ENCODE measurements at places on chromosomes 6 and 20.

- H3K36me3 ChIP-seq, result no peaks in the 10 kb centered on the region
- no peaks in the 10 kb centered on the region for H3K4me1 ChIP-seq
- no peaks in the 10 kb centered on the region for H3K27me3 ChIP-seq
- no peak overlapping the region for H3K4me3 ChIP-seq
Measured at GRCh38 chr20:15900443-15900842, 672.8 kb downstream of the KIF16B start.

DNA sequence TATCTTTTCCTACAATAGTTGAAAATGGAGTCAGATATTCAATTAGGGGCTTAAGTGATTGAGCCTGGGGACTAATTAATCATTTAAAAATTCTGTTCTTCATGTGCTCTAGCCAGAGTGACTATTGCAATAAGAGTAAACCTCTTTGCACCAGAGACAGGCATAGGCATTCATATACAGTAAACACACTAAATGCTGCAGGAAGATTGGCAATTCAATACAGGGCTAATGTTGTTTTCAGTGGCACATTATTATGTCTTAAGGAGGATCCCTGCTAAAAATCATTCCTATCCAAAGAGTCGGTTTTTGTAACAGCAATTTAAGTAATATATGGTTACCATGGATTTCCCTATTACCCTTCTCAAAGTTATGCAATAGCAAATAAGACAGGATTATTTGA is 1.2 kb downstream of the PDE7B start:
- no peaks in the 10 kb centered on the region for H3K36me3 ChIP-seq
- no peak for DNase-seq
- H3K27ac ChIP-seq, result no peak overlapping the region
- no peaks in the 10 kb centered on the region for H3K4me1 ChIP-seq
- H3K4me3 ChIP-seq, result no peak overlapping the region
- H3K27me3 ChIP-seq, result no peaks in the 10 kb centered on the region

- no peaks in the 10 kb centered on the region for H3K27me3 ChIP-seq
- H3K36me3 ChIP-seq, result no peaks in the 10 kb centered on the region
- no peak for DNase-seq
- H3K27ac ChIP-seq, result peak overlapping the region; percentile 22
Measured at GRCh38 chr6:73558624-73559398, 38.0 kb upstream of the EEF1A1 start.

GRCh38 chr6:69391106-69391505 is 405.7 kb downstream of the LMBRD1 start:
- H3K4me3 ChIP-seq, result no peak overlapping the region
- H3K4me1 ChIP-seq, result no peaks in the 10 kb centered on the region
- H3K27ac ChIP-seq, result no peak overlapping the region

GRCh38 chr6:122154912-122155575 is 244.4 kb upstream of the HSF2 start:
- no peak overlapping the region for H3K27ac ChIP-seq
- no peak overlapping the region for H3K4me3 ChIP-seq
- no peaks in the 10 kb centered on the region for H3K36me3 ChIP-seq

- H3K4me1 ChIP-seq, result peaks cover 11% of the 10 kb centered on the region
- H3K27me3 ChIP-seq, result no peaks in the 10 kb centered on the region
- DNase-seq, result no peak
- no peak overlapping the region for H3K27ac ChIP-seq
- H3K36me3 ChIP-seq, result no peaks in the 10 kb centered on the region
- H3K4me3 ChIP-seq, result no peak overlapping the region
Measured at GRCh38 chr6:130394246-130394645, 28.4 kb downstream of the TMEM200A start.

DNA sequence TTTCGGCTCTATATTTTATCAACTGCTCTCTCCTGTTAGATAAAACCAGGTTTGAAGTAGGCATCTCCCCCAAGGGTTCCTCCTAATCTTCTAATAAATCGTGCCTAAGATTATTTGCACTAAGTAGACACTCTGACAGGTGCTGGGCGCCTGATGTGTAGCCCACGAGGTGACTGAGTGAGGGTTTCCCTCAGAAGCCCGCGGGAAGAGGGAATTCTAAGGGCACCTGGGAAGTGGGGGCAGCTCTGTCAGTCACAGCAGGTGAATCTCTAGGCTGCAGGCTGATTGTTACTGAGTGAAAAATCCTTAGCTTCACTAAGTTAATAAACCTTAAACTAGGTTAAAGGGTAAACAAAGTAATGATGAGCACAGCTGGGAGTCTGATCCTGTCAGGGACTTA is 68.2 kb downstream of the PXDC1 start:
- no peak overlapping the region for H3K4me3 ChIP-seq
- H3K27ac ChIP-seq, result no peak overlapping the region
- no peaks in the 10 kb centered on the region for H3K36me3 ChIP-seq
- peaks cover 80% of the 10 kb centered on the region for H3K27me3 ChIP-seq
- DNase-seq, result no peak

DNA sequence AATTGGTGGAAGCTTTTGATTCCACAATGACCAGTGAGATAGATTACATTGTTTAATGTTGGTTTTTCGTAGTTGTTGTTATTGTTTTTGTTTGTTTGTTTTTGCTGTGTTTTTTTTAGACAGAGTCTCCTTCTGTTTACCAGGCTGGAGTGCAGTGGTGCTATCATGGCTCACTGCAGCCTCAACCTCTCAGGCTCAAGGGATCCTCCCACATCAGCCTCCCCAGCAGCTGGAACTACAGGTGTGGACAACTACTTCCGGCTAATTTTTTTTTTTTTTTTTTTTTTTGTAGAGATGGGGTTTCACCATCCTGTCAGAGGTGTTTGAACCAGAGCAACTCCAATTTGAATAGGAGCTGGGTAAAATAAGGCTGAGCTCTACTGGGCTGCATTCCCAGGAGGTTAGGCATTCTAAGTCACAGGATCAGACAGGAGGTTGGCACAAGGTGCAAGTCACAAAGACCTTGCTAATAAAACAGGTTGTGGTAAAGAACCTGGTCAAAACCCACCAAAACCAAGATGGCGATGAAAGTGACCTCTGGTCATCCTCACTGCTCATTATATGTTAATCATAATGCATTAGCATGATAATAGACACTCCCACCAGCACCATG is 10.9 kb upstream of the AKAP12 start:
- H3K4me3 ChIP-seq, result no peak overlapping the region
- H3K4me1 ChIP-seq, result no peaks in the 10 kb centered on the region
- no peak for DNase-seq
- peaks cover 10% of the 10 kb centered on the region for H3K27me3 ChIP-seq

GRCh38 chr20:16548068-16548672 is 25.1 kb downstream of the KIF16B start:
- no peak for DNase-seq
- peaks cover 6% of the 10 kb centered on the region for H3K4me1 ChIP-seq
- no peak overlapping the region for H3K27ac ChIP-seq

- peaks cover 59% of the 10 kb centered on the region for H3K27me3 ChIP-seq
- no peaks in the 10 kb centered on the region for H3K4me1 ChIP-seq
- H3K27ac ChIP-seq, result no peak overlapping the region
- DNase-seq, result no peak
- no peak overlapping the region for H3K4me3 ChIP-seq
Measured at GRCh38 chr20:20754714-20755113, 42.3 kb upstream of the RALGAPA2 start.

GRCh38 chr6:131348572-131348971 is 213.3 kb downstream of the AKAP7 start:
- no peak for DNase-seq
- no peaks in the 10 kb centered on the region for H3K27me3 ChIP-seq
- no peaks in the 10 kb centered on the region for H3K36me3 ChIP-seq
- H3K4me1 ChIP-seq, result no peaks in the 10 kb centered on the region
- no peak overlapping the region for H3K27ac ChIP-seq
- H3K4me3 ChIP-seq, result no peak overlapping the region

DNA sequence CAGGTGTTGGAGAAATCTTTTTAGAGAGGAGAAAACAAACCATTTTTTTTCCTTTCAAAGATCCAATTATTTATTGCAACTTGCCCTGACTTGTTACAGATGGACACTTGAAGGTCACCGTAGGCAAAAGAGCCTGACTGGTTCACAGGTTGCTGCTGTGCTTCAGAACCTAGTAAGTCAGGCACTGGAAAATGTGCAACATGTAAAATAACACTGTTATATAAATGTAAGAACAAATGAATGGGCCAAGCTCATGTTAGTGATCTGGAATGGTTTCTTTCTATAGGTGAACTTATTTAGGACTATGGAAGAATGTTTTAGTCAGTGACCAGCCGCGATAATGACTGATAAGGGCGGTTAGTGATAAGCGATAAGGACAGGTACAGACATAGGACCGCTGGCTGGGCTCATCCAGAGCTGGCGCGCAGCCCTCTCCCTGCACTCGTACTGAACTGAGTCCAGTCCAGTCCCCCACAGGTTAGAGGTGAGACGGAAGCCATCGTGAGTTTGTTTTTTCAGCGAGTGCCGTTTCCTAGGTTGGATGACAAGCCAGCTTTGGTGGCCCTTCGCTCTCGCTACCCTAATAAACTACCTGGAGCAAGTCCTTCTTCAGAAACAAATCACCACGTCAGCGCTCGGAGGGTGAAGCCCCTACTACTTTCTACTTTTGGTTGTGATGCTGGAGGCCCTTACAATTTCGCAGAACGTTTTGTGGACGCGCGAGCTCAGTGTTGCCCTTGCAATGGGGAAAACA is 94.4 kb upstream of the PRDM1 start:
- peak overlapping the region; percentile 95 for H3K27ac ChIP-seq
- H3K4me1 ChIP-seq, result peaks cover 28% of the 10 kb centered on the region
- H3K27me3 ChIP-seq, result peaks cover 10% of the 10 kb centered on the region
- H3K4me3 ChIP-seq, result peak overlapping the region; percentile 88

DNA sequence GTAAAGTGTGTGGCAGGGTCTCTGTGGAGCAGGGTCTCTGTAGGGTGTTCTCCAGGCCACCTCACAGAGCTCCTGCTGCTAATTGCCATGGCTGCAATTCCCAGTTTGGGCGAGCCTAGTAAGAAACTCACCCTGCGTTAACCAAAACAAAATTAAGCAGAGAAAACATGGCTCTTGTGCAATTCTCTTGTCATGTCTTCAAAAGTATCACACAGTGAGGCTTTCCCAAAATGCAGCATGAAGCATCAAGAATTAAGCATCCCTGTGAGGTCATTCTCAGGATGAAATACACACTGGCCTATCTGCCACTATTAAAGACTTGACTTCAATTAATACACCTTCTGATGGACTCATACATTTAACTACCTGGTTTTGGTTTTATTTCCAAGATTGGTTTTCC is 72.8 kb downstream of the KIF13A start:
- H3K27ac ChIP-seq, result no peak overlapping the region
- no peak overlapping the region for H3K4me3 ChIP-seq
- H3K36me3 ChIP-seq, result no peaks in the 10 kb centered on the region
- peaks cover 32% of the 10 kb centered on the region for H3K27me3 ChIP-seq
- no peak for DNase-seq

GRCh38 chr6:147621961-147622360 is 113.5 kb downstream of the SAMD5 start:
- no peaks in the 10 kb centered on the region for H3K27me3 ChIP-seq
- no peak overlapping the region for H3K4me3 ChIP-seq
- no peak for DNase-seq
- no peaks in the 10 kb centered on the region for H3K4me1 ChIP-seq

- no peak overlapping the region for H3K4me3 ChIP-seq
- H3K4me1 ChIP-seq, result no peaks in the 10 kb centered on the region
- DNase-seq, result no peak
- H3K27me3 ChIP-seq, result no peaks in the 10 kb centered on the region
- H3K36me3 ChIP-seq, result no peaks in the 10 kb centered on the region
- H3K27ac ChIP-seq, result no peak overlapping the region
Measured at GRCh38 chr6:144234399-144234798, 50.7 kb upstream of the UTRN start.

DNA sequence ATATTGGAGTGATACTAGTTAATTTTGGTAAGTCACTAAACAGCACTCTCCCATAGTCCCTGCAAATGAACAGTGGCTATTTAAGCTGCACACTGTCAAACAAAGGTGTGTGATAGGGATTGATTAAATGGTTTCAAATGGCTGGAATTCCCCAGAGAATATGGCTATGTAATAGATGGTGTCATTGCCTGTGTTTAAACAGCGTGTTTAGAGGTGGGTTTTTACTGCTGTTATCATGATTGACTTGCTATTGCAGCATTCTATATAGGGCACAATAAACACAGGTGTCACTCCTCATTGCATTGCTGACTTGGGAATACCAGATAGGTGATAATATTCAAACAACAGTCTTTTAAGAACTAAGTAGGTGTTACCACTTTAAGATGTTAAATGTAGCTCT is 171.7 kb upstream of the MAN1A1 start:
- H3K36me3 ChIP-seq, result no peaks in the 10 kb centered on the region
- no peak for DNase-seq
- peaks cover 25% of the 10 kb centered on the region for H3K27me3 ChIP-seq
- no peak overlapping the region for H3K4me3 ChIP-seq

GRCh38 chr20:23585808-23586734 is 17.8 kb upstream of the CST9L start:
- H3K4me3 ChIP-seq, result no peak overlapping the region
- peaks cover 49% of the 10 kb centered on the region for H3K27me3 ChIP-seq

DNA sequence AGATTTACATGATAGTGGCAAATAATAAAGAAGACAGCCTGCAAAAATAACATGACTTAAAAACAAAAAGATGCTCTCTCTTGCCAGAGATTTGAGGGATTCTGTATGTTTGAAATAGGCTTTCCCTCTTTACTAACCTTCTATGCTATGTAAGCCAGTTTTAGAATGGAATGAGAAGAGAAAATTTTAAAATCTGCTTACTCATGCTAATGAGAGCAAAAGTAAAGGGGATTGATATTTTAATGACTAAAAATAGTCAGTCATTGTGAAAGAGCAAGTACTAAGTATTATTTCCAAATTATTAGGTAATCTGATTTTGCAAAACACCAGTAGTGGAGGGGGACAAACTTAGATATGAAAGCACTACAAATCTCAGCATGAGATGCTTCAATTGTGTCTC is 563.3 kb upstream of the ADGRB3 start:
- no peaks in the 10 kb centered on the region for H3K4me1 ChIP-seq
- no peaks in the 10 kb centered on the region for H3K36me3 ChIP-seq
- H3K27ac ChIP-seq, result no peak overlapping the region
- H3K4me3 ChIP-seq, result no peak overlapping the region
- DNase-seq, result no peak
- H3K27me3 ChIP-seq, result no peaks in the 10 kb centered on the region

- peaks cover 45% of the 10 kb centered on the region for H3K27me3 ChIP-seq
- H3K27ac ChIP-seq, result no peak overlapping the region
- no peaks in the 10 kb centered on the region for H3K36me3 ChIP-seq
- no peak for DNase-seq
Measured at GRCh38 chr6:170021579-170021978, 269.3 kb downstream of the DLL1 start.

DNA sequence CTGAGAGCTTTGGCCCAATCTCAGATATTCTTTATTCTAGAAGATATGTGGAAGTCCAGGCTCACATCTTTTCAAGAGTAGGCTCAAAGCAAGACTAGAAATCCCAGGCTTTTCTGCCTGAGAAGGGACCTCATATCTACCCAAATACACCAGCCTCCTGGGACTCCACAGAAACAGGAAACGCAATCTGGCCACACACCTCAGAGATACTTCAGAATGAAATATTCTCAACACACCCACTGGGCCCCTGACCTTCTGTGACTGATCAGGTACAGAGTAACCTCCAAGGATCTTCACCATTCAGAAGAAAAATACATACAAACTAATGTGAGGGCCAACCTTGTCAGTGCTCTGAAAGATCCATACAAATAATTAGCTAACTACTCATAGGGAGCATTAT is 183.2 kb downstream of the HIVEP2 start:
- H3K27me3 ChIP-seq, result no peaks in the 10 kb centered on the region
- peaks cover 36% of the 10 kb centered on the region for H3K4me1 ChIP-seq
- H3K4me3 ChIP-seq, result no peak overlapping the region
- no peak for DNase-seq

Measured in central memory CD8-positive, alpha-beta T cell (primary cell).